Fibroblast of mammary gland (primary cell): ENCODE measurements at places on chromosomes 2 and 18.

DNA sequence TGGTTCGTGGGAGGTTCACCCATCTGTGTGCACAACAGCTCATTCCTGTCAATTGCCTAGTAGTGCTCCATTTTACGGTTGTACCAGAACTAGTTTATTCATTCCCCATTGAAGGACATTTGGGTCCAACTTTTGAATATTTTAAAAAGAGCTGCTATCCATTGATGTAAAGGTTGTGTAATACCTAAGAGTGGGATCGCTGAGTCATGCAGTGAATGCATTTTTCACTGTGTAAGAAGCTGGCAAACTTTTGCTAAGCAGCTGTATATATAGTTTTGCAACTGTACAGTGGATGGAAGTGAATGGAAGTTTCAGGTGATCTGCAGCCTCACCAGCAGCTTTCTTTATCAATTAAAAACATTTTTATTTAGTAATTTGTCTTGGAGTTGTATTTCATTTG, 104.5 kb downstream of the DCDC2C start:
- peak; percentile 82 for DNase-seq

GRCh38 chr2:8514796-8515758, 166.8 kb upstream of the ID2 start:
- no peak for DNase-seq

DNA sequence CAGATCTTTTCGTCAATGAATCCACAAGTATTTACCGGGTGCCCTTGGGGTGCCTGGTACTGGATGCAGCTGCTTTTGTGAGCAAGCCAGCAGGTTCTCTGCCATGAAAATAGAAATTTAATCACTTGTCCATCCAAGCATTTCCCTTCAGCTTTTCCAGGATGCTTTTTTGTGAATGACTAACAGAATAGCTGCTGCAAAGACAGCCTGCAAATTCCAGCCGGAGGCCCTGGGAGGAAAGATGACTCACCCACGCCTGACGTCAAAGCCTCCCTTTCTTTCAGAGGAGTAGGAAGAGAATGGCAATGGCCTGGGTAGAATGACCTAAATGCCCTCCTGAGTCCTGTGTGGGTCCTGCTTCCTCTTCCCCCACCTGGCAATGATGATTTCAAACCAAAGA, 111.9 kb downstream of the AP1S3 start:
- DNase-seq, result peak; percentile 99

DNA sequence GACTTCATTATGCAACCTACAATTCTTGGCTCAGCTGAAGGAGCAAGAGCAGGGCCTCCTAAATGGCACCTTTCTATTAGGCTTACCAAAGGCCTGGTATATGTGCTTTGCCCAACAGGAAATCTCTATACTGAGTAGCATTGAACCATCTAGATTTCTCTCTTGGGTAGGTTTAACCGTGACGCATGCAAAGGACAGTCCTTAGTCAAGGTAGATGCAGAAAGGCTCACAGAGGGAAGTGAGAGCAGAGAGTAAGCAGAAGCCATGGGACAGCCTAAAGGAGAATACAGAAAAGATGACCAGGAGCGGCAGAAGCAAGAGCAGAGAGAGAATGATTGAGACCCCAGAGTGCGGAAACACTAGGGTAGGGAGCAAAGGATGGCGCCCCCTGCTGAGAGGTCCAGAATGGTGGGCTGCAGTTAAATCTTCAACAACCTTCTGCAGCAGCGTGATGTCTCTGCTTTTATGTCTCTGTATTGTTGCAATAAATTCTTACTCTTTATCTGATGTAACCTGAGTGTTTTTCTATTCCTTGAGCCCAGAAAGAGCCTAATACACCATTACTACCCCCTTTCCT, 4.7 kb upstream of the OSBPL1A start:
- no peak for DNase-seq

- no peak for DNase-seq
Measured at GRCh38 chr2:24399434-24400206, 39.3 kb upstream of the ITSN2 start.

- no peak for DNase-seq
Measured at GRCh38 chr2:77232909-77233425, 289.2 kb downstream of the LRRTM4 start.

DNA sequence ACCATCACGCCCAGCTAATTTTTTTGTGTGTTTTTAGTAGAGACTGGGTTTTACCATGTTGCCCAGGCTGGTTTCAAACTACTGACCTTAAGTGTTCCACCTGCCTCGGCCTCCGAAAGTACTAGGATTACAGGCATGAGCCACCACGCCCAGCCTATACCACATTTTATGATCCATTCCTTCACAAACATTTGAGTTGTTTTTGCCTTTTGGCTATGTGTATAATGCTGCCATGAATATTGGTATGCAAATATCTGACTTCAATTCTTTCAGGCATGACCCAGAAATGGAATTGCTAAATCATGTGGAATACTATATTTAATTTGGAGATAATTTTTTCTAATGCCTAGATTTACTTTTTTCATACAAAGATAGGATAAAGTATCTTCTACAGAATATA, 68.6 kb downstream of the TTC27 start:
- DNase-seq, result no peak

- DNase-seq, result peak; percentile 97
Measured at GRCh38 chr2:128536925-128537620, 218.4 kb upstream of the HS6ST1 start.
